Aorta (tissue), 5 donors: ENCODE measurements at places on chromosomes 12 and 14. TPM values are rescaled to one million over a fixed set of nuclear protein-coding genes. Genes with fewer than 3 reads are reported as not detected.

GRCh38 chr12:24913130-24913529, 35.8 kb downstream of the BCAT1 start:
- no peak for DNase-seq
- H3K36me3 ChIP-seq = no peaks in the 10 kb centered on the region
- H3K27me3 ChIP-seq = no peaks in the 10 kb centered on the region
- no peaks in the 10 kb centered on the region for H3K4me1 ChIP-seq
- H3K27ac ChIP-seq = no peak overlapping the region
- no peak overlapping the region for H3K4me3 ChIP-seq

GRCh38 chr12:131783915-131784541, 44.2 kb upstream of the MMP17 start:
- H3K36me3 ChIP-seq = no peaks in the 10 kb centered on the region
- H3K4me3 ChIP-seq = no peak overlapping the region
- H3K27me3 ChIP-seq = no peaks in the 10 kb centered on the region
- no peak for DNase-seq
- no peak overlapping the region for H3K27ac ChIP-seq

DNA sequence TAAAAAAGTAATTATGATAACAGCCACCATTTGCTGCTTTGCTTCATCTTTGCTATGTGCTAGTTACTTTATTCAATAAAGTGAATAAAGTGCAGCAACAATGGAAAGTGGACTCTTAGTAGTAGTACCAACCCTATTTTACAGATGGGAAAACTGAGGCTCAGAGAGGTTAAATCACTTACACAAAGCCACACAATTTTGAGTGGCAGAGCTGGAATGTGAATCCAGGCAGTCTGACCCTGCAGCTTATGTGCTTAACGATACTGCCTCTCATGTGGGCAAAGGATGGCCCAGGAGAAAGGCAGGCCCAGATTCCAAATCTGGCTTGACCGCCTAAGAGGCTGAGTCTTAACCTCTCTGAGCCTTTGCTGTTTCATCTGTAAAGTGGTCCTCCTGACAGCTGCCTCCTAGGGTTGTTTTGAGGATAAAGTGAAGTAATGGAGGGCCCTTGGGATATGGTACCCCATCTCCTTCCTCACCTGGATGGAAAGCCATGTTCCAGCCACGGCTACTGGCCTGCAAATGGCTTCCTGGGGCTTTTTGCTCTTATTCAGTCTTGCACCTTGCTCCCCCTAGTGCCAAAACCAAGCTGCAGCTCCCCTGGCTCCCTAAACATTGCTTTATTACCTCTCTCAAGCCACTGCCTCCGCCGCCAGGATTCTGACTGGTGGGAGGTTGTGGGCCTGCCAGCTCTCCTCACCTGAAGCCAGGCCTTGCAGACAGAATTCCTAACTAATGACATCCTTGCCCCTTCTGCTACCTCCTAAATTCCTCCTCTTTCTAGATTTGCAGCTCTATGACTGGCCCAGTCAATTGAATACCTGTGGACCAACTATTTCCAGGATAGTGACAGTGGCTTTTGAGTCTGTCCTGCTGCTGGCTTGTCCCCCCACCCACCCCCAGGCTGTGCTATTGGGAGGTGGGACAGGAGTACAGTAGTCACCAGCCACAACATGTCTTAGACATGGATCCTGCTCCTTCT, 283.3 kb upstream of the PWP1 start:
- no peak for DNase-seq
- no peaks in the 10 kb centered on the region for H3K27me3 ChIP-seq
- H3K4me1 ChIP-seq = no peaks in the 10 kb centered on the region
- H3K4me3 ChIP-seq = no peak overlapping the region
- H3K36me3 ChIP-seq = no peaks in the 10 kb centered on the region

GRCh38 chr14:68577802-68578541, 214.9 kb downstream of the ZFP36L1 start:
- no peak overlapping the region for H3K4me3 ChIP-seq
- H3K4me1 ChIP-seq = no peaks in the 10 kb centered on the region
- H3K27me3 ChIP-seq = no peaks in the 10 kb centered on the region
- H3K36me3 ChIP-seq = no peaks in the 10 kb centered on the region
- H3K27ac ChIP-seq = no peak overlapping the region
- peak; percentile 83 for DNase-seq

DNA sequence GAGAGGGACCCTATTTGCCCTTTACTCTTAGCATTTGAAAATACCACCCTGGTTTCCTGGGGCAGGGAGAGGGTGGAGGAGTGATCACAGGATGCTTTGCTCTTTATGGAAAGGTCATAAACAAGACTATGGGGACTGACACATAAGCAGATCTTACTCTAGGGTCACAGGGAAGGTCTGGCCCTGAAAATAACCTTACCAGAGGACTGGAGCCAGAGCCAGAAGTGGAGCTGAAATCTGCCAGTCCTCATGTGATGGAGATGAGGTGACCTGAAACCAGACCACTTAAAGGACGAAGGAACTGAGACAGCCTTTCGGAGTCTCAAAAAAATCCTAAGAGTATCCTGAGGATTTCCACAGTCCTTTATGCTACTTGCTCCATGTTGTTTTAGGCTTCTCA, 12.4 kb downstream of the PFKM start:
- no peaks in the 10 kb centered on the region for H3K27me3 ChIP-seq
- H3K4me1 ChIP-seq = no peaks in the 10 kb centered on the region
- peaks cover 18% of the 10 kb centered on the region for H3K36me3 ChIP-seq
- H3K4me3 ChIP-seq = no peak overlapping the region
- H3K27ac ChIP-seq = no peak overlapping the region
- no peak for DNase-seq

The MLH3 gene
- 26.7 TPM for total RNA-seq

GRCh38 chr14:104302794-104303405, 164.5 kb downstream of the KIF26A start:
- DNase-seq = peak; percentile 11
- H3K27ac ChIP-seq = no peak overlapping the region
- H3K36me3 ChIP-seq = no peaks in the 10 kb centered on the region
- no peaks in the 10 kb centered on the region for H3K4me1 ChIP-seq
- H3K4me3 ChIP-seq = no peak overlapping the region

The CCDC196 gene
- not detected for total RNA-seq

DNA sequence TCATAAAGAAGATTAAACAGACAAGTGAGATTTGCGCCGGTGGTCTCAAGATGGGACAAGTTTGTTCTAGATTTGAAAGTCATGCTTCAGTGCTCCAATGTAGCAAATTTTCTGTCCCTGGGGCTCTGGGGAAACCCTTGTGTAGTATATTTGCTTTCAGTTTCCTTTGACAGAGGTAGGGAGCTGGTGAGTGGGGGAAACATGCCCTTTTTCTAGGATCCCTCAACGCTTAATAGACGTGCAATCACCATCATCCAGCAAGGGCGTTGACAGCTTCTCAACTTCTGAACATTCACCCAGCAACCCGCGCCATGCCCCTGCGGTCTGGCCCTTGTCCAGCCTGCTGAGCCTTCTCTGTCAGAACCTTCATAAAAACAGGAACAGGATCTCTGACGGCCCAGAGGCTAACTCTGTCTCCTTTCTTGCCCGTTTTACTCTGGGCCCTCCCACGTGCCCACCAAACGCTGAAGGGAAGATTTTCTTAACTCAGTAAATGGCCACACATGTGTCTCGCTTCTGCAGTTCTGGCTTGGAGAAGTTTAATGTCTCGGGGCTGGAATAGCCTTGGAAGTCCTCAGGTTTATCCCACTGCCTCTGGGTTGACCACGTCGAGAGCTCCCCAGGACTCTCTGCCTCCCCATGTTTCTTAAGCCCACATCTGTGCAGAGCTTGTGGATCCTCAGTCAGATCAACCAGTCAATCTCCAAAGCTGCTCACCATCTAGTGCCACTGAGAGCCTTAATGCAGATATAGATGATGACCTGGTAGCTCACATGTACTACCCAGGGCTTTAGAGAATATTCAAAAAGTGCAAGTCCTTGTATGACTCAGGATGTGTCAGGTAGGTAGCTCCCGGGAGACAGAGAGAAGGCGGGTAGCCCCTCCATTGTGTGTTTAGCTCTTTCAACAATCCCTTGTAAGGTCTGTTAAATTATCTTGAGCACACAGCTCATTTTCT, 58.1 kb upstream of the CCND2 start:
- peak; percentile 89 for DNase-seq
- no peaks in the 10 kb centered on the region for H3K4me1 ChIP-seq
- no peaks in the 10 kb centered on the region for H3K36me3 ChIP-seq
- no peaks in the 10 kb centered on the region for H3K27me3 ChIP-seq

DNA sequence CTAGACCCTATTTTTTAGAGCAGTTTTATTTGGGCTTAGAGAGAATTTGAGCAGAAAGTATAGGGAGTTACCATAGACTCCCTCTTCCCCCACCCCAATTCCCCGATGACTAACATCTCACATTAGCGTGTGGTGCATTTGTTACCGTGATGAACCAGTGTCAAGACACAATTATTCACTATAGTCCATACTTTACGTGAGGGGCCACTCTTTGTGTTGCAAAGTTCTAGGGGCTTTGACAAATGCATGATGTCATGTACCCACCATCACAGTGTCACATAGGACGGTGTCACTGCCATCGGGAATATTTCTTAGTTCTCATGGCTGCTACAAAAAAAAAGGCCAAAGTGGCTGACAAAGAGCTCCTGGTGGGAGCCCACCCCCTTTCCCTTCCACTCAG, 119.1 kb downstream of the PHETA1 start:
- H3K36me3 ChIP-seq = no peaks in the 10 kb centered on the region
- no peaks in the 10 kb centered on the region for H3K4me1 ChIP-seq
- H3K27ac ChIP-seq = no peak overlapping the region
- DNase-seq = no peak
- no peak overlapping the region for H3K4me3 ChIP-seq

GRCh38 chr14:79511146-79511545, 700.2 kb downstream of the DIO2 start:
- no peaks in the 10 kb centered on the region for H3K4me1 ChIP-seq
- DNase-seq = no peak
- H3K36me3 ChIP-seq = no peaks in the 10 kb centered on the region
- H3K27ac ChIP-seq = no peak overlapping the region
- no peaks in the 10 kb centered on the region for H3K27me3 ChIP-seq

GRCh38 chr12:77640356-77640755, 190.3 kb upstream of the NAV3 start:
- no peak overlapping the region for H3K4me3 ChIP-seq
- no peaks in the 10 kb centered on the region for H3K4me1 ChIP-seq
- H3K27ac ChIP-seq = no peak overlapping the region
- H3K36me3 ChIP-seq = no peaks in the 10 kb centered on the region
- DNase-seq = no peak

DNA sequence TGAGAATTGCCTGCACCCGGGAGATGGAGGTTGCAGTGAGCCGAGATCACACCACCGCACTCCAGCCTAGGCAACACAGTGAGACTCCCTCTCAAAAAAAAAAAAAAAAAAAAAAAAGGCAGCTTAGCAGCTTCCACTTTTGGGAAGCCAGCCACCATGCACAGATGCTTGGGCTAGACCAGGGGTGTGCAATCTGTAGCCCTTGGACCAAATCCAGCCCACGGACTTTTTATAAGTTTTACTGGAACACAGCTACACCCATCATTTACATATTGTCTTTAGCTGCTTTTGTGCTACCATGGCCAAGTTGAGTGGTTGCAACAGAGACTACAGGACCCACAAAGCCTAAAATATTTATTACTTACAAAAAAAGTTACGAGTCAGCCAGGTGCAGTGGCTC, 6.7 kb downstream of the CIT start:
- no peaks in the 10 kb centered on the region for H3K27me3 ChIP-seq
- no peak overlapping the region for H3K27ac ChIP-seq
- H3K4me1 ChIP-seq = no peaks in the 10 kb centered on the region
- no peak for DNase-seq
- no peaks in the 10 kb centered on the region for H3K36me3 ChIP-seq
- no peak overlapping the region for H3K4me3 ChIP-seq

The KCNC2 gene
- total RNA-seq = not detected

DNA sequence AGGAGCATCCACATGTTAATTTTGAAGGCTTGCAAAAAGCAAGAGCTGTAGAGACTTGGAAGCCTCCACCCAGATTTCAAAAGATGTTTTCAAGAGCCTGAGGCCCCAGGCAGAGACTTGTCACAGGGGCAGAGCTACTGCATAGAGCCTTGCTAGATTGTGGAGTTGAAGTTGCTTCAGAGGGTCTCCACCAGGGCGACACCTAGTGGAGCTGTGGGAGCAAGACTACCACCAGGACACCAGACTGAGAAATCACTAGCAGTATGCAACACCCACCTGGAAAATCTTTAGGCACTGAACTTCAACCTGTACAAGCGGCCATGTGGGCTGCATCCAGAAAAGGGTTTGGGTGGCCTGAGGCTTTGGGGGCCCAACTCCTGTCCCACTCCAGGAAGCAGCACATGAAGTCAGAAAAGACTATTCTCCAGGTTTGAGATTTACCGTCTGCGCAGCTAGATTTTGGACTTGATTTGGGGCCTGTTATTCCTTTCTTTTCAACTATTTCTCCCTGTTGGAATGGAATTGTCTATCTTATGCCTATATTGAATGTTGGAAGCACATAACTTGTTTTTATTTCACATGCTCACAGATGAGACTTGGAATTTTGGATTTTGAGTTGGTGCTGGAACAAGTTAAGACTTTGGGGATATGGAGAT, 508.6 kb downstream of the FLRT2 start:
- no peak overlapping the region for H3K27ac ChIP-seq
- no peak overlapping the region for H3K4me3 ChIP-seq
- H3K4me1 ChIP-seq = no peaks in the 10 kb centered on the region
- H3K27me3 ChIP-seq = no peaks in the 10 kb centered on the region
- DNase-seq = no peak
